Activated T-cell treated with anti-CD3 and anti-CD28 coated beads for 4 hours (primary cell): ENCODE measurements at places on chromosomes 3 and 15.

DNA sequence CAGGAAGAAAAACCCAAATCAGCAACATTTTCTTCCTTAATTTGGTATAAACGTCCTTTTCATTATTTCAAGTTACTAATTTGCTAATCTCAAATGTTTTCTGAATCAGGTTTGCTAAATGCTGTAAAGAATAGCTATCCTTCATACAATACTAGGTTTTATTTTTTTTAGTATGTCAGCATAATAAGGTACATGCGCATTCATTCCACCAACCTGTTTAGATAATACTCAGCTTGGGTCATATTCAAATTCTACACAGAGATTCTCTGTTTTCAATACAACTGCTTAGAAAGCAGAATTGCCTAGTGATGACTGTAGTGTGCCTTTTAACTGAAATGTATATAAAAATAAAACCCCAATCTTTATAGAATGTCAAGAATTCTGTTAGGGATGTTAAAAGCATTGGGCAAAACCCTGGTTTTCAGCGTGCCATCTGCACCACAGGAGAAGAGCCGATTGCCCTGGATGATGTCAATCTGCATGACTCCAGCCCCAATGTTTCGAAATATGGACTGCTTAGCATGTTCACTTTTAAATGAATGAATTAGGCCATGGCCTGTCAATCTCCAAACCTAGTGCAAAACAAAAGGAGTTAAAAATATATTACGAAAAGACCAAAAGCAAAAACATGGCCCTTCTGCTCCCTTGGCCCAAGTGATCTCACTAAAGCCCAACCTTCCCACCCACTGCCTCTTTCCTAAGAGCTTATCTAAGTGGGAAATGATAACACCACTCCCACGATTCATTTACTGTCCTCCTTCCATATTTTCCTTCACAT lies 107.4 kb downstream of the GLDN start:
- DNase-seq, result no peak

DNA sequence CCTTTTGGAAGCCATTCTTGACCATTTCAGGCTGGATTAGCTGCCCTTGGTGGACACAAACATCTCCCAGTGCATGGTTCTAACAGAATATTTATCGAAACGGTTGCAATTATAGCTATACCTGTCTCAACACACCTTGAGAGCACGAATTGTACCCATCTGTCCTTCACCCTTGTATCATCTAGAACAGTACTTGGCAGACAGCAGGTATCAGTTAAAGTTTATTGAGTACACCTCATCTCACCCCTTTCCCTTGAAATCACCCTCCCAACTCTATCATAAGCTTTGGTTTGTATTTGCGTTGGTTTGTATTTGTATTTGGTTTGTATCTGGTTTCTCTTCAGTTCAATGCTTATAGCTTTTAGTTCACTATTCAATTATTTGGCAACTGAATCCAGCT lies 12.4 kb downstream of the TSPAN3 start:
- no peak for DNase-seq

GRCh38 chr3:87828046-87828445 lies 230.8 kb downstream of the CGGBP1 start:
- no peak for DNase-seq

GRCh38 chr15:28191832-28192231 lies 92.7 kb upstream of the OCA2 start:
- DNase-seq, result no peak

DNA sequence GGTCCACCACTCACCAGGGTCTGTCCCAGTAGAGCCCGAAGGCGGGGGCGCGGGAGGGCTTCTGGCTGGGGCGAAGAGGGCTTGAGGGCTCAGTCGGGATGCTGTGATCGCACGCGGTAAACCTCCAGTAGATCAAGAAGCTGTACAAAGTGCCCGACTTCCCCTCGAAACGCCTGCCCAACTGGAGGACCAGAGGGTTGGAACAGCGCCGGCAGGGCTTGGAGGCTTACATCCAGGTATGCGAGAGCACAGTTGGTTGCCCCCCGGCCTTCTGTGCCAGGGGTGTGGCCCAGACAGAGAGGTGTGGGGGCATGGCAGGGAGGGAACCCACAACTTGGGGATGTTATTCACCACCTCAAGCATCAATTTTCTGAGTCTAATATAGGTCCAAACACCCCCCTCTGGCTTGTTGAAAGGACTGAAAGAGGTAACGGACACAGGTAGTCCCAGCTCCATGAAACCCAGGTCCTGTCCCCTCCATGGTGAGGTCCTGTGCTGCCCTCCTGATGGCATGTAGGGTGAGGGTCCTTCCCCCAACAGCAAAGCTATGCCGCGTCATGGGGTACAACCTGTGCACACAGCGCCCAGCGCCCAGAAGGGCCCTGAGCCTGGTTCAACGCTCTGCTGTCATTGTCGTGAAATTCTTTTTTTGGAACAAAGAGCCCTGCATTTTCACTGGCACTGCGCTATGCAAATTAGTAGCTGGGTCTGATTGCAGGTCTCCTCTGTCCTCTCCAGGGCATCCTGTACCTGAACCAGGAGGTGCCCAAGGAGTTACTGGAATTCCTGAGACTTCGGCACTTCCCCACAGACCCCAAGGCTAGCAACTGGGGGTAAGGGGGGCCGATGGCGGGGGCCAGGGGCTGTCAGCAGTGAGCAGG lies 1.2 kb downstream of the SNX22 start:
- no peak for DNase-seq

- no peak for DNase-seq
These were observed 607.5 kb upstream of the NAALADL2 start for GRCh38 chr3:174251681-174252080.

GRCh38 chr15:38878926-38879325 lies 314.3 kb upstream of the RASGRP1 start:
- no peak for DNase-seq

- DNase-seq, result no peak
These were observed 98.1 kb upstream of the CLSTN2 start for GRCh38 chr3:139836698-139837464.

DNA sequence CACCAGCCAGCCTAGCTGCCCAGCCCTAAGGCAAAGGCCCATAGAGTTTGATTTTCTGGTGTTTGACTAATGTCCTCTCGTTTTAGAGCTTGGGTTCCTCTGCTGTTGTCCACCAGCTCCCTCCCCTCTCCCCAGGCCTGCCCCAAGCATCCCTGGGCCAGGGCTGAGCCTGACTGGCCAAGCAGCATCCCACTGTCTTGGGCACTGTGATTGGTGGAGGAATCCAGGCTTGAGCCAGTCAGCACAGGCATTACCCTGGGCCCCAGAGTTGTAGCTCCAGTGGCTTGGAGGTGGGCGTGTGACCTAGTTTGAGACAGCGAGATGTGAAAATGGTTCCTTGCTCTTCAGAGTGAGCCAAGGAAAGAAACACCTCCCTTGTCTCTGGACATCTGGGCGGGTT lies 155.3 kb upstream of the MEF2A start:
- no peak for DNase-seq

DNA sequence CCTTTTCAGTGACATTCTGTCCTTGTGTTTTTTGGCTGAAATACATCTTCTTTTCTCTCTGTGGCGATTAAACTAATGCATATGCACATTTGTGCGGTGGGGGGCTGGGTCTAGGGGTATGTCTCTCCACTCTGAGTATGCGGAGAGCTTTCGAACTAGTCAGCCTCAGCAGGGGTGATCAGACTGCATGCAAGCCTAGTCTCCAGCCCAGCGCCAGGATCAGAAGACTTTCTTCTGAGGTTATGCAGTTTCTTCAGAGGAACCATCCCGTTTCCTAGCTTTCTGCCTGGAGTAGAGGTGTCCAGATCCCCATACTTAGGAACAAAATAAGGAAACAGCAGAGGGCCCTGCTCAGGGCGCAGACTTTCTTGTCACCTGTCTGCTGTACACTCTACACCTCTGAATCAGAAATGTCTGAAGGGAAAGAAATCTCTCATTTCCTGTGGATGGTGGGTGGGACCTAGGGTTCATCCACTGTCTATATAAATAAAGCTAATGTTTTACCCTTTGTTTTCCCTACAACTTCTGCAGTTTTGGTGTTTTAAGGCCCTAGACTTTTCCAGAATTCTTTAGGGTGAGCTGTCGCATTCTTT lies 230.4 kb downstream of the ABHD5 start:
- DNase-seq, result no peak

DNA sequence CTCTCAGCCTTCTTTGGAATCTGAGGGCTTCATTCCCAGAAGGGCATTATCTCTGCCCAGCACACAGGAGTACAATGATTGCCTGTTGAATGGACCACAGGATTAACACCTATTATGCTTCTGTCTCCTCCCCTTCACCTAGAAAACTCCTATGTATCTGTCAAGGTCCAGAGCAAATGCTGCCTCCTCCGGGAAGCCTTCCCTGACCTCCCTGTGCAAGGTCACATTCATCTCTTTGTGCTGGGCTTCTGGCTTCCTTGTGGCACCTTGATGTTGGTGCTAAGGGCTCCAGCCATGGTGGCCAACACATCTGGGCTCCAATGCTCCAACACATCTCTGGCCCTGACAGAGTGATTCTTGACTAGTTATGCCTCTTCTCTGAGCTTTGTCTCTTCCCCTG lies 49.9 kb upstream of the ATP2B2 start:
- DNase-seq, result no peak

DNA sequence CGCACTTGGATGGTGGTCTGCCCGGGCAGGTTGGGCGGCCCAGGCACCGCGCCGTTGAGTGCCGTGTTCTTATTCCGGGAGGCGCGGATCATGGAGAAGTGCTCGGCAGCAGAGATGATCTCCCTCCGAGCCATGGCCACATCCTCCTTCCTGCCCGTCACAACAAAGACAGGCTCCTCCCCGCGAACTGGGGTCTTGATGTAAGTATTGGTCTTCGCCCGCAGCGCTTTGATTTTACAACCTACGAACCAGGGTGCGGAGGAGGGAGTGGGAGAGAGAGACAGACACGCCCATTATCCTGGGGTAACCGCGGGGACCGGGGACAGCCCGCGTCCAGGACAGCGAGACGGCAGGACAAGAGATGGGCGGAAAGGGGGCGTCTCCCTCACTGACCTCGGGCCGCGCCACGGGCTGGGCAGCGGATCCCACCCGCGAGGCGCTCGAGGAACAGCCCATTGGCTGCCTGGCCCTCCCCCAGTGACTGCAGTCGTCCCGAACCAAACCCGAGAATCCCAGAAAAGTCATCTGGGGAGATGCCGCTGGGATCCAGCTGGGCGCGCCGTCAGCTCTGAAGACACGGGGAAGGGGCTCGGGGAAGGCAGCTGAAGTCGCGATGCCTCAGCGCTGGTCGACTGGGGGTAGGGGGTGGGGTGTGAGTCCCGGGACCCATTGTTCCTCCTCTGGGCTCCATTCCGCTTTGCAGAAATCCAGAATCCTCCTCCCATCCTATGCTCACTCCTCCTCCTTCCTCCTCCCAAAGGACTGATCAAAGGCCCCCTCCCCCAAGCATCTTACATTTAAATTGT lies 1.2 kb downstream of the MEX3B start:
- DNase-seq, result peak; percentile 7

GRCh38 chr3:197041875-197042488 lies 12.4 kb upstream of the MELTF start:
- DNase-seq, result no peak

- no peak for DNase-seq
These were observed at the start of gene NAALADL2 for GRCh38 chr3:174859114-174859735. Gene NAALADL2, plus strand, starts transcription at chr3:174859334.

DNA sequence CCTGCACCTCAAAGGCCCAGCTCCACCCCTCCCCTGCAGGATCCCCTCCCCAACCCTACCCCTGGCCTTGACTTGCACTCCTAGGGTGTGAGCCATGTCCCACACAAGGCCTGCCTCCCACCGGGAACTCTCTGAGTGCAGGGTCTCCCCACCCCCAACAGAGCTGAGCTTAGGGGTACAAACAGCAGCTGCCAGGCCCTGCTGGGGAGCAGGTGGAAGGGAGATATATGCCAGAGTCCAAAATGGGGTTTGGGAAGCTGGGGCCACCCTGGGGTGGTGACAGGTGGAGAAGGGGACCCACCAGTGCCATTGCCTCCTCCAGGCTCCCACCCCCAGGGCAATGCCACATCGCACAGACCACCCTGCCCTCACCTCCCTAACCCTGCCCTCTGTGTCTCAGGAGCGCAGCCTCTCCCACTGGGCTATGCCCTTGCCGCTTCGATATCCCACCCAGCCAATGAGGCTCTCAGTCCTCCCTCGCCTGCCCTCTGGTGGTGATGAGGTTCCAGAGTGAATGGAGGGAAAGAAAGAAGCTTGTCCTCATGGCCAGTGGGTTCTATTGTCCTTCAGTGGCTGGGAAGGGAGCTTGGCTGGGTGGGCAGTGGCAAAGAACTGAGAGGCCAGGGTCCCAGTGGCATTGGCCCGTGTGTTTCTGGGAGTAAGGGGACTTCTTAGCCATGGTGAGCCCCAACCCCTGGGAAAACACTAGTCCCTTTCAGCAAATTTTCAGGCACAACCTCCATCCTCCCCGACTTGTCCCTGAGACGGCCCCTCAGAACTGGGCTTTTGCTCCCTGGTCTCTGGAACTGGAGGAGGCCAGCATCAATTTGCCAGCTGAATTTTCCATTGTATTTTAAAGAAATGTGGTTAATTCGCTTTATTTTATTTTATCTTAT lies 46.8 kb downstream of the CYP11A1 start:
- DNase-seq, result no peak

GRCh38 chr15:77553257-77553656 lies 79.5 kb downstream of the LINGO1 start:
- DNase-seq, result no peak

- DNase-seq, result no peak
These were observed 26.8 kb downstream of the FBXW12 start for GRCh38 chr3:48398701-48399386.

DNA sequence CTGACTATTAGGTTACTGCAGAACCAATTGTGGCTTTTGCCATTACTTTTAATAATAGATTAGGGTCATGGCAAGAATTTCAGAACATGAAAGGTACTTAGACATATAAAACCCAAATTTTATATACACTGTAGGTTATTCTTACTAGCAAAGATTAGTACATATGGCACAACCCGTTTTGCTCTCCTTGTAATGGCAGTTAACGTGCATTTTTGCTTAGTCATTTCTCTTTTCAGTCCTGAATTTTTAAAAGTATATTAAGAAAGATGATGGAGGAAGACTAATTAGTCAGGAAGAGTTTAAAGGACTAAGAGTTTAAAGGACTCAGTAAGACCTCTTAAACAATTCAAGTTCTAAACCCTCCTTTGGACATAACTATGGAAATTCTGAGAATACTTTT lies 114.0 kb downstream of the PEAK1 start:
- DNase-seq, result no peak

GRCh38 chr3:10708216-10708893 lies 107.7 kb upstream of the SLC6A11 start:
- no peak for DNase-seq

DNA sequence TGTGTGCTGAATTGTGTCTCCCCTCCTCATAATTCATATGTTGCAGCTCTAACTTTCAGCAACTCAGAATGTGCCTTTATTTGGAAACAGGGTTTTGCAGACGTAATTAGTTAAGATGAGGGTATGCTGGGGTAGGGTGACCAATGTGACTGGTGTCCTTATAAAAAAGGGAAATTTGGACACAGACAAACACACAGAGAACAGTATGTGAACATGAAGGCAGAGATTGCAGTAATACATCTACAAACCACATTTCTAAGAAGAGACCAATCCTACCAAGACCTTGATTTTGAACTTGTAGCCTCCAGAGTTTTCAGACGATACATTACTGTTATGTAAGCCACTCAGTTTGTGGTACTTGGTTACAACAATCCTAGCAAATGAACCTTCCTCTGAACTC lies 817.8 kb downstream of the TUSC7 start:
- DNase-seq, result no peak
